Endodermal cell (in vitro differentiated cells): ENCODE measurements at places on chromosomes 12 and 14.

DNA sequence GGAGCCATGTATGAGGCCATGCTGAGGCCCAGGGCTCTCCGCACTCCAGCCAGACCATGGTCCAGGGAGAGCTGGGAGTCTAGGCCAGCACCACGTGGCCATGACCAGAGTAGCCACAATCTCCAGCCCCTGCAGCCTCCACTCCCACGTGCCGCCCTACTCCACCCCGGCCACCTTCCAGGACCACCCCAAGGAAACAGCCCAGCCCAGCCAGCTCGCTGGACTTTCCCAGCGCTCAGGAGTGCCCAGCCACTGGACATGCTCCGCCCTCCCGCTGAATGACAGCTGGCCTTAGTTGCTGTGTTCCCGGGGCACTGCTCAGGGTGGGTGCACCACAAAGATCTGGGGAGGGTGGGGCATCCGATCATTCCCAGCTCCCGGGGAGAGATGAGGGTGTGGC, 2.1 kb upstream of the C14orf180 start:
- no peak for DNase-seq

- DNase-seq = peak; percentile 78
Measured at GRCh38 chr14:61103541-61104339, 122.7 kb downstream of the SLC38A6 start.

DNA sequence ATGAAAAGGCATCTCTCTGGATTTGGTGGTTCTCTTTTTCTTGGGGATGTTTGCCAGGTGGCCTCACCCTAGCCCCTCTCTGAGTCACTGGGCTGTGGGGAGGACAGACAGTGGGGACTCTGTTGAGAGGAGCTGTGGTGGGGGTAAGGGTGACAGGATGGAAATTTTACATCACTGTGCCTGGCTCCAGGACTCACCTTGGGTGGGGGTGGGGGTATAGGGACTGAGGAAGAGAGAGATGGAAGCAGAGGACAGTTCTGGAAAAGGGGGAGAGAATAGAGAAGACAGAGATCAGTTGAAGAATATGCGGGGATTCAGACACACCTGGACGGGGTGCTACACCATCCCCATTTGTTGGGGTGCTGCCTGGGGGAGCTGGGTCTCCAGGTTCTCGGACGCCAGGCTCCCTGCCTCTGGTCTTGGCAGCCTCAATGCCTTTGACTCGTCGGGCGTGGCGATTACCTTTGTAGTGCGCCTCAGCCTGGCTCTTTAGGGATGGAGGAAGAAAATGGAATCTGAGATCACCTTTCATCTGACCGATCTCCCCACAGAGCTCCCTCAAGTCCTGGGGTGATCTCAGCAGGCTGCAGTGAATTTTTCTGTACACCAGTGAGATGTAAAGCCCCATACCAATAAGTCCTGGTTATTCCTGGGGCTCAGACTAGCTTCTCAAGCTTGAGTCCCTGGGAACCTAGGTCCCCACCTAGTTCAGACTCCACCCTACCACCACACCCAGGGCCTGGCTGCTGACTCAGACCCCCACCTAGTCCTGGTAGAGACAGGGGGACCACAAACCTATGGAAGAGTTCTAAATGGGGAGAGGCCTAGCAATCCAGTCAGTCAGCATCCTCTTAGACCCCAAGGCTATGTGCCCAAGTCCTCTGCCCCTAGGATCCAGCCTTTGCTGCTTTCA, 9.6 kb upstream of the GPR84 start:
- DNase-seq = no peak

GRCh38 chr12:93624595-93625294, 52.3 kb downstream of the SOCS2 start:
- DNase-seq = no peak

DNA sequence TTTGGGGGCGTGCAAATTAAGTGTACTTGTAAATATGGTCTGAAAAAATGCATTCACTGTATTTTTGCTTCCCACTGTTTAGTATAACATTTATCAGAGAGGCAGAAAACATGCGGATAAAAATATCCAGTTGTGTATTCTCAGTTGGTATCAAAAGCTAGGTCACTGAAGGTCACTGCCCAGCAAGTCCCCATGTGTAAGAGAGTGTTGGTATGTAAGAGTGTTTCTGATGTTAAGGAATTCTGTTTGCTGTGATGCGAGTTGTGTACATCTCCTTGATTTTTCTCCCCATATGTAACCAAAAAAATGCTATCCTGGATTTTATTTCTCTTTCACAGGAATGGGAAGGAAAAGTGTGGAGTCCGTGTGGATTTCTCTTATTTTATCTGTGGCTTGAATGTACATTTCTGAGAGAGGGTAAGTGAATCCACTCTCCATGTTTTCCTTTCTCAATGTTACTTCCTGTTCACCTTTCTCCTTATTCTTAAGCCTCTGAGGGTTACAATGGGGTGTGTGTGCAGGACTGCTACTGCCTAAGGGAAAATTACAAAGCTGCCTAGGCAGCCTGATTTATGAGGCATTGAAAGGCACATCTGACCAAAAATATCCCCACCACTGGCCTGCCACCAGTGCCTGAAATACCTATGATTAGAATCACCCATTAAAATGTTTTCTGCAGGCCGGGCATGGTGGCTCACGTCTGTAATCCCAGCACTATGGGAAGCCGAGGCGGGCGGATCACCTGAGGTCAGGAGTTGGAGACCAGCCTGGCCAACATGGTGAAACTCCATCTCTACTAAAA, 97.9 kb upstream of the USP44 start:
- DNase-seq = no peak

- peak; percentile 54 for DNase-seq
Measured at GRCh38 chr12:12010277-12011039, 60.3 kb upstream of the BCL2L14 start.

GRCh38 chr14:74083161-74083560, 1.1 kb downstream of the ALDH6A1 start:
- no peak for DNase-seq

DNA sequence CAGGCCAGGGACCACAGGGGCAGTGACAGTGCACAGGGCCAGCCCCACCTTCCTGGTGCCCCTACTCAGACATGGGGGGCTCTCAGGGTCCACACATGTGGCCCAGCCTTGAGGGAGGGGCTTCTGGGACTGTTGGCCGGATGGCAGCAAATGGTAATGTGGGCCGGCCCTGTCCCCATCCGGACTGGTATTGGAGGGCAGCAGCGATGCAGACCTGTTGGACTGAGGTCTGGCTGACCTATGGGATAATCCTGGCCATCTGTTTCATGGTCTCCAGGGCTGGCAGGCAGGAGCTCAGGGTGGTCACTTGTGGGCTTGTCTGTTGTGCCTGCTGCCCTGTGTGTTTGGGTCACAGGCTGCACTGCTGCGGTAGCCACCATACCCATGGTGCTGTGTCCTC, 387.5 kb downstream of the TMEM121 start:
- DNase-seq = no peak

- no peak for DNase-seq
Measured at GRCh38 chr14:52910572-52910971, 40.3 kb downstream of the FERMT2 start.

DNA sequence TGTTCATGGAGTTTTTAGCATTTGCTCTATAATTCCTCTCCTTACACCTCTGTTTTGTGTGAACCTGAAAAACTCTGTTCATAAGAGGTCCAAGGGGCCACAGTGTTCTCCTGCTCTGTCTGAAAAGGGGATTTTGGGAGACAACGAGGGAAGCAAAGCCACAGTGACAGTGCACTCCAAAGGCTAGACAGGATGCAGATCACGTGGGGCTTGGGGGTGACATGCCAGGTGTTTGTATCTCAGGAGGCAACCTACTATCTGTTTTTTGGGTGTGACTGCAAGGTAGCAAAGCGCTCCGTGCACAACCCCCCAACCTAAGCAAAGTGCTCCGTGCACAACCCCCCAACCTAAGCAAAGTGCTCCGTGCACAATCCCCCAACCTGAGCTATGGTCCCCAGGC, 5.1 kb upstream of the CHD4 start:
- no peak for DNase-seq

GRCh38 chr14:29043737-29044136, 277.1 kb downstream of the FOXG1 start:
- DNase-seq = no peak

DNA sequence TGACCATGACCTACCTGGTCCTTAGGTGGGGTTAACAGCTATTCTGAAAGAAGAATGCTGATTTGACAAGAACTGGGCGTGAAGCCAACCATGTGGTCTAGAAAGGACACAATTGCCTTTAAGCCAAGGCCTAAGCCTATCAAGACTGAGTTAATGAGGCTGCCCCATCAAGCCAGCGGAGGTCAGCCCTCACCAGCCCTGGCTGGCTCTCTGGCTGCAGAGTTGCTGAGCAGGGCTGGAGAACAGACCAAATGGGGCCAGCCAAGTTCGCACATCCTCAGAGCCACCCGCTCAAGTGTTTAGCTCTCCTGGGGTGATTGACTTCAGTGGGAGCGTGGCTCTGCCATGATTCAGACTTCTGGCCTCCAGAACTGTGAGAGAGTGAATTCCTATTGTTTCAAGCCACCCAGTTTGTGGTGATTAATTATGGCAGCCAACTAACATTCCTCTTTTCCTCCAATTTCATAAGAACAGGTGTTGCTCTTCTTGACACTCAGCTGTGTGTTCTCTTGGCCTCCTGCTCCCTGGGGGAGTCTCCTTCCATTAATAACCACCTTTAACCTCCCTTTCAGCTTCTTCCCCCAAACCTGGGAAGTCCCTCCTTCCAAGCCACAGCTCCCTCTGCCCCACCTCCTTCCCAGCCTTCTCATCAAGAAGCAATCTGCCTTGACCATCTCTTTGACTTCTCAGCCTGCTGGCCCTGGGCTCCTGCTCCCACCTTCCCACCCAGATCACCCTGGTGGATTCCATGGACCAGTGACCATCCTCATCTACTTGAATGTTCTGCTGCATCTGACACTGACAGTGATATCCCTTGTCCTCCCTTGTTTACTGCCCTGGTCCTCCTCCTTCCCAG, 5.3 kb upstream of the SERPINA5 start:
- no peak for DNase-seq

GRCh38 chr14:60845523-60845922, 111.0 kb downstream of the MNAT1 start:
- DNase-seq = no peak

DNA sequence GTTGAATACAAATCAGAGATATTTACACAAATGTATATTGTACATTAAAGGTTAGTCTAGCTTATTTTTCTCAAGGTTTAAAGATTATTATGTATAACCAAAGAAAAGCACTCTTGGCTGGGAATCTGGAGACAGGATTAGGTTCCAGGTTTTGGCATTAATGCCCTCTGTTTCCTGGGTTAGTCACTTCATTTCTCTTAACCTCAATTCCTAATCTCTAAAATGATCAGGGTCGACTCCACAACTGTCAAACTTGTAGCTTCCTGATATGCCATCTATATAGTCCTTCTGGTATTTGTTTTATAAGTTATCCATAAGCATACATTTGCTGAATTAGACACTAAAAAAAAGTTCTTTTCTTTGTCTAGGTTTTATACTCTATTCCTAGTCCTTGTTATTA, 2.6 kb downstream of the ITPR2 start:
- DNase-seq = no peak

DNA sequence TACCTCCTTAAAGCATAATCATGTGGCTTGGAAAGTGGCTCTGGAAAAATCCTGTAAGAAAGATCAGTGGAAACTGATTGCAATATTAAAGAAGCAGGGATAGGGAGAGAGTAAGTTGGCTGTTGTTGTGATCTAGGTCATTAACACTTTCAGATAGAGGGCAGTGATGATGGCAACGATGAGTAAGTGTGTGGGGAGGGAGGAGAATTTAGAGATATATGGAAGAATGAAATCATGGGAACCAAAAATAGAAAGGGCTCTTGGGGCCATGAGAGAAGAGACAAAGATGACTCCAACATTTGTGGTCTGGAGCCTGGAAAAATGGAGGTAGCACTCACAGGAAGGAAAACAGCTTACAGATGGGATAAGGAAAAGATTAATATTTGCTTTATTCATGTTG, 23.3 kb downstream of the SNRPF start:
- no peak for DNase-seq

GRCh38 chr12:120453977-120454376, 7.7 kb downstream of the GATC start:
- DNase-seq = no peak

GRCh38 chr12:29644536-29645162, 139.1 kb downstream of the TMTC1 start:
- no peak for DNase-seq

- DNase-seq = no peak
Measured at GRCh38 chr12:104964167-104964855, 6.2 kb upstream of the SLC41A2 start.

DNA sequence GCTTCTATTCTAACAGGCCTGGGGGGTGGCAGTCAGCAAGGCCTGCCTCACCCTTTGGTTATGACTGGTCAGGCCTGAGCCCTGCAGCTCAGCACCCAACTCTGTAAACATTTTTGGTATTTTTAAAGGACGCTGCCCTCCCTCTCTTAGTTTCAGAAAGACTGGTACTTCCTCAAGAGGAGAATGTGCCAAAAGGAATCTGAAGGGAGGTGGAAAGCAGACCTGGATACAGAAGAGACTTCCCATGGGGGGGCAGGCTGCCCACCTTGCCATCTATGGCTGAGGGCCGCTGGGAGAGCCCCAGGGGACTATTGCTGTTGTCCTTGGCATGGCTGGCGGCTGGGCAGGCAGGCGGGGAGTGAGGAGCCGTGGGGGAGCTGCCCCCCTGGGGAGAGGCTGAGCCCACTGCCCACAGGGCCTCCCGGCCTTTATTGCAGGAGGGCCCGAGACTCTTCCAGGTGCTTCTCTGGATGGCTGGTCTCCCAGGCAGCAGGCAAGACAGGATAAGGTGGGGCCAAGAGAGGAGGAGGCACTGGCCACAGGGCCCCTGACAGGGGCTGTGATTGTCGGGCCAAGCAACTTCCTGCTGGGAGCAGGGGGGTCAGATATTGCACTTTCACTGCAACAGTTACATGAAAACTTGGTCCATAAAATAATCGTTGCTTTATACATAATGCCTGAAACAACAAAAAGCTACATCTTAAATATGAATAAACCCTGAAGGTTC, 3.5 kb downstream of the ARL6IP4 start:
- DNase-seq = peak; percentile 57

GRCh38 chr14:61145903-61146481, 135.1 kb downstream of the TMEM30B start:
- DNase-seq = no peak

- DNase-seq = peak; percentile 94
Measured at GRCh38 chr14:20662968-20663732, 21.2 kb upstream of the RNASE4 start.

DNA sequence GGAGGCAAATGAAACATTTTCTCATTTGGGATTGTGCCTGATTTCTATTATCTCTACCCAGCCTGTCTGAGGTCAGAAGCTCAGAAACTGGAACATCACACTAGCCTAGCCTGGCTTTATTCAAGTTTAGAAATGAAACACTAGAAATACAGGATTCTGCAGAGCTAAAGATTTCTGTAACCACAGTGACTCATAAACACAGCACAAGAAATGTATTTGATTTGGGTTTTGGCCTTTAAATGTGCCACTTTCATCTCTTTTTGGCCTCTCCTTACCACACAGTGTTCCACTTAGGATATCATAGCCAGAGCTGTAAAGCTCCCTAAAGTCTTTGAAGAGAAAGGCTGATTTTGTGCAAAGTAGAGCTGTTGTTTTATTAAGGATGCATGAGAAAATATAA, 307.5 kb downstream of the EMP1 start:
- no peak for DNase-seq

DNA sequence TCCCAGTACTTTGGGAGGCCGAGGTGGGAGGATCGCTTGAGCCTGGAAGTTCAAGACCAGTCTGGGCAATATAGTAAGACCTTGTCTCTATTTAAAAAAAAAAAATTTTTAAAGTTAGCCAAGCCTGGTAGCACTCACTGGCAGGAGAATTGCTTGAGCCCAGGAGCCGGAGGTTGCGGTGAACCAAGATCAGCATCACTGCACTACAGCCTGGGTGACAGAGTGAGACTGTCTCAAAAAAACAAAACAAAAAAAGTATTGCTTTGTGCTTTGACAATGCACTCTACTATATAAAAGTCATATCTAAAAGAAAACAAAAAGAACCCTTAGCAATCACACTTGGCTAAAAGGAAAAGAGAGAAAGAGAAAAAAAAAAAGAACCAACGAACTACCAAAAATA, 26.8 kb downstream of the GNPTAB start:
- no peak for DNase-seq
